ENCODE measurements at places on chromosomes 2 and 18.

- no peak for DNase-seq
Measured at GRCh38 chr2:9410108-9410507, 13.2 kb downstream of the ITGB1BP1 start.

DNA sequence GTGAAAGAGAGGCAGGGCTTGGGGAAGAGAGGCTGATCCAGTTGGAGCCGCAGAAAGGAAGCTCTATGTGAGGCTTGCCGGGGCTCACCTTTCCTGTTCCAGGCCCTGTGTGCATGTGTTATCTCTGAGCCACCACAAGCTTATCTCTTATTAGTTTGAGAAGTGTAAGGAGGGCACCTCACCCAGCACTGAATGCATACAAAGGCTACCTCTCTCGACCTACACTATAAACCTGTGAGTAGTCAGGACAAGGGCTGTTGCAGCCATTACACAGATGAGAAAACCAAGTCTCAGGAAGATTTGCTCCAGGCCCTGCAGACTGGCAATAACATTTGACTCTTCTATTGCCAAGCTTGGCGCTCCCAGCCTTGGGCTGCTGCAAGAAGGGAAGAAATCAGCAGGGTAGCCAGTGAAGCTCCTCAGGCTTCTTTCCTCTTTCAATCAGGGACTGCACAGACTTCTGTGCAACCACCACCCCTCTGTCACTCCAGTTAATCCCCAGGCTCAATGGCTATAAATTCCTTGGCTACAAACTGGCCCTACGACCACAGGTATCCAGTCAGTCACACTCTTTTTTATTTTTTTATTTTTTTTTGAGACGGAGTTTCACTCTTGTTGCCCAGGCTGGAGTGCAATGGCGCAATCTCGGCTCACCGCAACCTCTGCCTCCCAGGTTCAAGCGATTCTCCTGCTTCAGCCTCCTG, 73.8 kb downstream of the CLHC1 start:
- DNase-seq, result no peak

DNA sequence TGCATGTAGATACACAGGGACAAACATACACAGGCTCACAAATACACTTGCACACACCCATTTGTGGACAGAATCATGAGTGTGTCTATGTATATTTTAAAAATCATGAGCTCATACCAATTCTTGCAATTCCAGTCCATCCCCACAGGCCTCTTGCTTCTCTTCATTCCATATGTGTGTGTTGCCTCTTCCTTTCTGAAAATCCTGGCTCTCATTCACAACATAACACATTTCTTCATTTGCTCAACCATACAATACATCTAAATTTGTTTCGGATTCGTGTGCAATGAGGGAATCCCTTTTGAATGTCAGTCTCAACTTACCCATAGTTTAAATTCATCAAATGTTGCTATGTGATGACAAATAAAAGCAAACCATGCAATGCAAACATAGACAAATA, 51.4 kb downstream of the GNAL start:
- no peak for DNase-seq

- no peak for DNase-seq
Measured at GRCh38 chr2:237486334-237486818, 675 bp upstream of the MLPH start.

All from stimulated activated CD4-positive, alpha-beta T cell treated with anti-CD3 and anti-CD28 coated beads, TNF-alpha, amount 100 ng/mL, for 24 hours (primary cell).